Cardiac muscle cell (in vitro differentiated cells and primary cell): ENCODE measurements at places on chromosomes 5 and 9. TPM values are rescaled to one million over a fixed set of nuclear protein-coding genes. Genes with fewer than 3 reads are reported as not detected.

DNA sequence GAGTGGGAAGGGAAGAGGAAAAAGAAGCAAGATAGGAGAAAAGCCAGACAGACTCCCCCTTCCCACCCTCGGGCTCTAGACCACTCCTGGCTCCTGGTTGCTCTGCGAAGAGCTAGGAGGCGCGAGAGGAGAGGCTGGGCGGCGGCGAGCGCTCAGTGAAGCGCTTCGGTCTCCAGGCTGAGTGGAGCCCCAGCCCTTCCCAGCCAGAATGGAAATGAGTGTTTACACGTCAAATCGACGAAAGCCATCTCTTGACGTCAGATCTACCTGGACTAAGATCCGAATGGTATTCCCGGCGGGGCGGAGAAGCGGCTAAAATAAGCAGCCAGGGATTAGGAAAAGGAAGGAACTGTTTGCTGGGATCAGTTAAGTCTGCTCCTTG, at the start of gene PCSK1:
PCSK1 (minus strand) TSS at position 183 of the 382 bp plus-strand sequence. CDS start 206 bp downstream, outside the sequence.
- no peak within 1 kb of the TSS for H3K27ac ChIP-seq
- DNase-seq = no peak
- H3K27me3 ChIP-seq = peaks cover 59% of the 10 kb centered on the region
- no peaks in the 10 kb centered on the region for H3K36me3 ChIP-seq
- H3K4me1 ChIP-seq = no peaks in the 10 kb centered on the region

SLC46A2 gene
- total RNA-seq = not detected in 2 replicates

DNA sequence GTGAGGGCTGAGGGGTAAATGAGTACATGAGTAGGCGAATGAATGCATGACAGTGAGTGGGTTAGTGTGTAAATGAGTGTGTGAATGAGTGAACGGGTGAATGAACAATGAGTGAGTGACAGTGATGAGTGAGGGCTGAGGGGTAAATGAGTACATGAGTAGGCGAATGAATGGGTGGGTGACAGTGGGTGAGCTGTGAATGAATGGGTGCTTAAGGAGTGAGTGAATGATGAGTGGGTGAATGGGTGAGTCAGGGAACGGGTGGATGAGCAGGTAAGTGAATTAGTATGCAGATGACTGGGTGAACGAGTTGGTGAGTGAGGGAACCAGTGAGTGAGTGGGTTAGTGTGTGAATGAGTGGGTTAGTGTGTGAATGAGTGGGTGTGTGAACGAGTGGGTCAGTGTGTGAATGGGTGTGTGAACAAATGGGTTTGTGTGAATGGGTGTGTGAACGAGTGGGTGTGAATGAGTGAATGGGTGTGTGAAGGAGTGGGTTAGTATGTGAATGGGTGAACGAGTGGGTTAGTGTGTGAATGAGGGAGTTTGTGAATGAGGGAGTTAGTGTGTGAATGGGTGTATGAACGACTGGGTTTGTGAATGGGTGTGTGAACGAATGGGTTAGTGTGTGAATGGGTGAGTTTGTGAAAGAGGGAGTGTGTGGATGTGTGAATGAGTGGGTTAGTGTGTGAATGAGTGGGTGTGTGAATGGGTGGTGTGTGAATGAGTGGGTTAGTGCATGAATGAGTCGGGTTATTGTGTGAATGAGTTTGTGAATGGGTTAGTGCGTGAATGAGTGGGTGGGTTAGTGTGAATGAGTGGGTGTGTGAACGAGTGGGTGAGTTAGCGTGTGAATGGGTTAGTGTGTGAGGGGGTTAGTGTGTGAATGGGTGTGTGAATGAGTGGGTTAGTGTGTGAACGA, 32.9 kb downstream of the NKD2 start:
- no peaks in the 10 kb centered on the region for H3K36me3 ChIP-seq
- H3K27me3 ChIP-seq = no peaks in the 10 kb centered on the region
- no peak overlapping the region for H3K4me3 ChIP-seq
- no peak overlapping the region for H3K27ac ChIP-seq

DNA sequence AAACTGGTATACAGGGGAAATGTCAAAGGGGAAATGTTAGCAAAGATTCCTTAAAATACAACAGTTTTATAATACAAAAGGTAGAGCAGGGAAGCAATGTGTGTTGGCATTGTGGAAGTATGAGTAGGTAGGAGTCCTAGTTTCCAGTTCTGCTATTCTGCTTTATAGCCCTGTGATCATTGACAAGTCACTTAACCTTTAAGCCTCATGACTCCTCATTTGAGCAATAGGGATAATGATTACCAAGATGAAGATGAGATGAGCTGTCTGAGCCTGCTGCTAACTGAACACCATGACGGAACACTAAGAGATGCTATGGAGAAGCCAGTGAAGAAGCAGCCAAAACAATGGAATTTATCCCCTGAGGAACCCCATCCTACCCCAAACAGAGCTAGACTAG, 251.7 kb downstream of the PAPPA start:
- H3K36me3 ChIP-seq = no peaks in the 10 kb centered on the region
- H3K27ac ChIP-seq = no peak overlapping the region
- H3K4me1 ChIP-seq = peaks cover 8% of the 10 kb centered on the region
- H3K27me3 ChIP-seq = no peaks in the 10 kb centered on the region
- H3K4me3 ChIP-seq = no peak overlapping the region
- no peak for DNase-seq

AMBP gene
- total RNA-seq = not detected in 2 replicates

MYMK gene
- total RNA-seq = not detected in 2 replicates

DNA sequence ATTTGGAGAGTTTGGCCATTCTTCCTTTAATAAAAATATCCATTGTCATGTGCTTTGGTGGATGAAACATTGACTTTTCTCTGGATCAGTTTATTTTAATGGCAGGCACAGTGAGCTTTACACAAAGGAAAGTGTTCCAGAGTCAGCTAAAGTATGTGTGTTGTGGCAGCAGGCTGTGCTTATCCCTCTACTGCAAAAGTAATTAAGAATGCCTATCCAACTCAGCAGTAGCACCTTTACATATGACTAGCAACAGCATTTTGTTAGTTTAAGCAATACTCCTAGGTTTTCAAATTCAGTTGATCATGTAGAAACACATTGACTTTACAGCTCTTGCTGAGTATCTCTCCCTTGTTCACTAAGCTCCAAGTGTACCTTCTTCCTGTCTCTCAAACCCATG, 730.5 kb upstream of the RGMB start:
- no peak overlapping the region for H3K4me3 ChIP-seq
- no peaks in the 10 kb centered on the region for H3K4me1 ChIP-seq
- H3K27me3 ChIP-seq = no peaks in the 10 kb centered on the region
- H3K27ac ChIP-seq = no peak overlapping the region

GRCh38 chr9:129422032-129422842, 198.7 kb downstream of the C9orf50 start:
- no peak for DNase-seq
- H3K27ac ChIP-seq = no peak overlapping the region
- no peaks in the 10 kb centered on the region for H3K4me1 ChIP-seq
- H3K36me3 ChIP-seq = no peaks in the 10 kb centered on the region
- no peaks in the 10 kb centered on the region for H3K27me3 ChIP-seq
- H3K4me3 ChIP-seq = no peak overlapping the region

DMRT2 gene
- not detected in 2 replicates for total RNA-seq

GRCh38 chr5:35835796-35836742, 20.6 kb upstream of the IL7R start:
- H3K27ac ChIP-seq = no peak overlapping the region
- no peaks in the 10 kb centered on the region for H3K27me3 ChIP-seq
- DNase-seq = no peak
- H3K36me3 ChIP-seq = no peaks in the 10 kb centered on the region
- no peak overlapping the region for H3K4me3 ChIP-seq

DNA sequence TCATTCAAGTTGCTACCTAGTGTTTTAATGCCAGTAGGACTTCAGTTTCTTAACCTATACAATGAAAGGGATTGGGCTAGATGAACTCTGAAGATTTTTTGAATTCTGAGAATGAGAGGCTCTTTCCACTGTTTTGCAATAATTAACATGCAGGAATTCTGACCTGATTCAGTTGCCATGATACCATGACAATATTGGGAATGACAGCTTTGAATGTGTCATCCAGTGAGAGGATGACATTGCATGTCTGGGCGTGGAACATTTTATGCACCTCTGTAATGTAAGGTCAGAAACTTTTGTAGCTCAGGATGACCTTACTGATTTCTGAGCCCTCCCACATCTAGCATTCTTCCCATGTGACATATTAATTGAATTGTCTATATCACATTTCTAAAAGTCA, 30.6 kb upstream of the SPINK5 start:
- H3K4me3 ChIP-seq = no peak overlapping the region
- no peaks in the 10 kb centered on the region for H3K4me1 ChIP-seq
- no peaks in the 10 kb centered on the region for H3K36me3 ChIP-seq
- DNase-seq = no peak
- no peaks in the 10 kb centered on the region for H3K27me3 ChIP-seq

DNA sequence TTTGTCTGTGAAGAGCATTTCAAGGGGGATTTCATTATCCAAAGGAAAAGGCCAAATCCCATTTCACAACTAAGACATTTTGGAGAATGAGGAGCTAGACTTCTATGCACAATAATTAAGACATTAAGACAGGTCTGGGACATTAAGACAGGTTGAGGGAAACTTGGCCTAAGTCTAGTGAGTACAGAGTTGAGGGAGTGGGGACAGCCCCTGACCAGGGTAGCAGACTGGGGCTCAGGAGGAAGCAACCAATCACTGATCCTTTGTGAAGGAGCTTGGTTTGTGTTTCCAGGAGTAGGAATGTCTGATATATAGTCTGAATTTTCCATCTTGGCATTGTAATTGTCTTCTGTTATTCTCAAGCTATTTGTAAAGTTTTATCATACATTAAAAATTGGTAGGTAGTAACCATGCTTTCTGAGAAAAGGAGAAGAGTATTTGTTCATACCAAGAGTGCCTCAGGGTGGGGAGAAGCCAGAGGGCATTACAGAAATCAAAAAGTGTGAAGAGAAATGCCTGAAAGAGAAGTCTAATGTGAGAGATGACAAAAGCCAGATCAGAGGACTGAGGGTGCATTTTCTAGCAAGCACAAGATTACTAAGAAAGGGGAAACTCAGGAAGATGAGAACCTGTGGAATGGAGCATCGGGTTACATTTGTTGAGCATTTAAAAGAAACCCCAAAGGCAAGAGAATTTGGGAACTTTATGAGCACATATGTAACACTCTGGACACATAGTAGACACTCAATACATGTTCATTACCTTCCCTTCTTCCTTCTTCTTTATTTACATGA, 189.3 kb upstream of the PIK3R1 start:
- no peaks in the 10 kb centered on the region for H3K4me1 ChIP-seq
- H3K27me3 ChIP-seq = no peaks in the 10 kb centered on the region
- H3K4me3 ChIP-seq = no peak overlapping the region
- DNase-seq = peak; percentile 26

ERMP1 gene
- 12.9 and 31.5 TPM in 2 replicates for total RNA-seq

DNA sequence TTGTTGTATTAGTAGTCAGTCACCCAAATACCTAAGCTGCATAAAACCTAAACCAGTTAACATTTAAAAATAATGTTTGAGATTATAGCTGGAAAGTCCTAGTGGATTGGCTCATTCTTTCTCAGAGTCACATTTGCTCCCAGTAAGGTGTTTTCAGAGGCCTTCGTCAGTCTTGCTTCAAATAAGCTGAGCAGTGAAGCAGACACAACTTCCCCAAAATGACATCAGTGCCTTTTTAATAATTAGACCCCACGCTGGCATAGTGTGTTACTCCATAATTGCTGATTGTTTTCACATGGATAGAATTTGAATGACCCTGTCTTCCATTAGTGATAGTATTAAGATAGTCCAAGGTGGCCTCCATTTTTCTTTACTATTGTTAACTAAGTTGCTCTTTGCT, 245.8 kb downstream of the PJA2 start:
- H3K4me3 ChIP-seq = no peak overlapping the region
- peaks cover 6% of the 10 kb centered on the region for H3K4me1 ChIP-seq
- DNase-seq = no peak
- H3K36me3 ChIP-seq = no peaks in the 10 kb centered on the region
- no peaks in the 10 kb centered on the region for H3K27me3 ChIP-seq
- no peak overlapping the region for H3K27ac ChIP-seq

GRCh38 chr5:51908215-51908614, 525.0 kb downstream of the ISL1 start:
- no peaks in the 10 kb centered on the region for H3K36me3 ChIP-seq
- H3K4me3 ChIP-seq = no peak overlapping the region
- no peaks in the 10 kb centered on the region for H3K27me3 ChIP-seq
- peaks cover 22% of the 10 kb centered on the region for H3K4me1 ChIP-seq
- no peak for DNase-seq

GRCh38 chr5:80503641-80504040, 15.7 kb downstream of the FAM151B start:
- no peak for DNase-seq
- no peak overlapping the region for H3K4me3 ChIP-seq
- H3K27me3 ChIP-seq = no peaks in the 10 kb centered on the region
- H3K36me3 ChIP-seq = no peaks in the 10 kb centered on the region

DNA sequence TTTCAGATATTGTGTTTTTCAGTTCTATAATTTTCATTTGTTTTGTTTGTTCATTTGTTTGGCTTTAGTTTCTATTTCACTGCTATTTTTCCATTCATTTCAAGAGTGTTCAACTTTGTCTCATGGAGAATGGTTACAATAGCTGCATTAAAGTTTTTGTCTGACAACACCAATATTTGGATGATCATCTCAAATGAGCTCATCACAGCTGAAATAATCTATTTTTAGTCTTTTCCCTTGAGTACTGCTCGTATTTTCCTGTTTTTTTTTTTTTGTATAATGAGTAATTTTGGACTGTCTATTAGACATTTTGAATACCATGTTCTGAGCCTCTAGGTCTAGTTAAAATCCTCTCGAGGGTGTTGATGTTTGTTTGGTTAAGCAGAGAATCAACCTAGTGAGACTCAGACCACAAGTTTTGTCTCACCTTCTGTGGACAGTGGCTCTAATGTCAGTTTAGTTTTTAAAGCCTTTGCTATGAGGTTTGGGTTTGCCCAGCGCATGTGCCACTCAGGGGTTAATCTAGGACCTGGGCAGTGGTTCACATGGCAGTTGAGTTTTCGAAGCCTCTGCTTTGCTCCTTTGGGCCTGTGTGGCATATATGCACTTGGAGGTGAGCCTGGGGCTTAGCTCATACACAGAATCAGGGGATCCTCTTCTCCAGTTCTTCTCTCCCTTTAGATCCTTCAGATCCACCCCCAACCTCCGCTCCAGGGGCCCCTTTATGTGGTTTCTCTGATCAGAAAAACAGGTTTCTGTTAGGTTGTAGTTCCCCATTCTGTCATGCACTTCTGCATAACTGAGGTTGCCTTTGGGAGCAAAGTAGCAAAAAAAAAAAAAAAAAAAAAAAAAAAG, 79.8 kb downstream of the ARSB start:
- no peaks in the 10 kb centered on the region for H3K27me3 ChIP-seq
- H3K4me1 ChIP-seq = peaks cover 30% of the 10 kb centered on the region
- H3K4me3 ChIP-seq = no peak overlapping the region
- no peaks in the 10 kb centered on the region for H3K36me3 ChIP-seq
- no peak overlapping the region for H3K27ac ChIP-seq

GAS1 gene
- total RNA-seq = 18.2 and 22.6 TPM in 2 replicates

SMC5 gene
- 8.5 and 15.3 TPM in 2 replicates for total RNA-seq

CYLC2 gene
- total RNA-seq = not detected in 2 replicates

ENTREP1 gene
- 110 and 176 TPM in 2 replicates for total RNA-seq

DNA sequence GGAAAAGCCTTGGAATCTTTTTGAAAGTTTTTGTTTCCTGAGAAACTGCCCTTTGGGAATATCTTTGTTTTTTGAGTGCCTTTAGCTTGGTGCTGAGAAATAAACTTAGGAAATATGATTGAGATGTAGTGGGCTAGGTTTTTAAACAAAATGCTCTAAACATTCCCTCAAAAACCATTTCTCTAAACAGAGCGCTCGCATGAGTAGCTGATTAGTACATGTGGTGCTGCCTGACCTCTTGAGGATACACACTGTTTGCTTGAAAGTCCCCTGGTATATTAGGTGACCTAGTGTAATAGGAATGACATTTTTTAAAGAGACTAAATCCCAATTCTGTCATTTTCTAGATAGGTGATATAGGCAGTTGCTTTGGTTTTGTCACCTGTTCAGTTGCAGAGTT, 132.3 kb downstream of the ADAMTSL1 start:
- H3K36me3 ChIP-seq = no peaks in the 10 kb centered on the region
- no peak for DNase-seq
- H3K27me3 ChIP-seq = no peaks in the 10 kb centered on the region
- no peak overlapping the region for H3K4me3 ChIP-seq
- peaks cover 7% of the 10 kb centered on the region for H3K4me1 ChIP-seq
